ENCODE measurements at places on chromosomes 2 and 18.

- DNase-seq = no peak
Measured at GRCh38 chr2:235215248-235215647, 263.4 kb downstream of the SH3BP4 start.

- DNase-seq = no peak
Measured at GRCh38 chr18:24704946-24705630, 244.7 kb downstream of the HRH4 start.

DNA sequence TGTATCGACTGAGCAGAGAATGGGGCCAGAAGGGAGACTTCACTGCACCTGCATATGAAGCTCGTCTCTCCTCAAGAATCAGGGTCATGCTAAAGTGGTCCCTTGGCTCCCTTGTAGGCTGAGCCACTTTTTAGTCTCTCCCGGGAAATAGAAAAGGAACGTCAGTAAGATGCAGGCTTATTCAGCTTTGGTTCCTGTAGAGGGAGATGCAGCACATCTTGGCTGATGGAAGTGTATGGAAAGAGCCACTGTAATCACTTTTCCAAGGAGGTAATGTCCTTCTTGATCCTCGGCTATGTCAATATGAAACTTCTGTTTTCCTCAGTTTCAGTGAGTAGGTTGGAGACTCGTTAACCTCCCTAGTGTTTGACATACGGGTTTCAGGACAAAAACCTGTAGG lies 235.2 kb downstream of the GCA start:
- DNase-seq = no peak

DNA sequence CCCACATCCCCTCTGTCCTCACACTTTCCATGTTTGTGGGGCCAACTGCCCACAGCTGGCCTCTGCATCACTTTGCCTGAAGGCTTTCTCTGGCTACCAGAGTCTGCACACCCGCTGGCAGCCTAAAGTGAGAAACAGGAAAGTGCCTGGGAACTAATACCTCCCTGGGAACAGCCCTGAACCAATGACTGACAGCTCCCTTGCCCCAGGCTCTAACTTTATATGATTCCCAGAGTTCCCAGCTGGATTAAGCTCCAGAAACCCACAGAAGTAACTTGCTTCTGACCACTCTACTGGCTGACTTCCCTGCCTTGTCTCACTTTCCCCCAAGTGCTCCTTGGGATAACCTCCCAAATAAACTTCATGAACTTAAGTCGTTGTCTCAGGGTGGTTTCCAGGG lies 159.6 kb upstream of the LMAN1 start:
- DNase-seq = no peak

GRCh38 chr2:27126252-27126710 lies 2.7 kb downstream of the ABHD1 start:
- no peak for DNase-seq

DNA sequence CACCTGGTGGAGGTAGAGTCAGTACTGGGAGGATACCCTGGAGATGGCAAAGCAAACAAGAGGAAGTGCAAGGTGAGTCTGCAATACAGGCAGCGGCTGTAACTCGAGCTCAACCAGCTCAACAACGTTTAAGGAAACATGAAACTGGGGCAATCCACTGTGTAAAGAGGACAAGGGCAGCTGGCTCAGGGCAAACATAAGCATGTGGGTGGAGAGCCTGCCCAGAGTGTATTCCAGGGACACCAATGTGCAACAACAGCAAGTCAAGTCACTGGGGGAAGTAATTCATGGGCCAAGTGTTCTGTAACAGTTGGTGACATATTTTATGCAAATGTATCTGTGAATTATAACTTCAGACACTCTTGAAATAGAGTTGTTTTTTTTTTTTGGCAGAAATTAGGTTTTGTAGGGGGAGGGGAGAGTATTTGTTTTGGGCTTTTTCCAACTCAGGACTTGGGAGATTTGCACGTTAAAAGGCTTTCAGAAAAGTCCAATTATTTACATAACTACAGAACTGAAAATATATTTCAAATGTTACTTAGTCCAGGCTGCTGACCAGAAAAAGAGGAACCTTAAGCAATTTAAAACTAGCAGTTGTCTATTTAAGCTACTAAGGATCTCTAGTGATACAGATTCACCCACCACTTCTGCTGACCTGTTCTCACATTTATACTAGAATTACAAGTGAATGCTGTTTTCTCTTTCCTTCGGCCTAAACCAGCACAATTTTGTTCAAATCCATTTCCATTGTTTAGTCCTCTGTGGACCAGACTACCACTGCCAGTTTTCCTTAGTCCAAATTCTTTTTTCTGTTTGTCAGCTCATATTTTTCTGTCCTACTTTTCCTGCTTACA lies 18.6 kb downstream of the NRXN1 start:
- DNase-seq = no peak

DNA sequence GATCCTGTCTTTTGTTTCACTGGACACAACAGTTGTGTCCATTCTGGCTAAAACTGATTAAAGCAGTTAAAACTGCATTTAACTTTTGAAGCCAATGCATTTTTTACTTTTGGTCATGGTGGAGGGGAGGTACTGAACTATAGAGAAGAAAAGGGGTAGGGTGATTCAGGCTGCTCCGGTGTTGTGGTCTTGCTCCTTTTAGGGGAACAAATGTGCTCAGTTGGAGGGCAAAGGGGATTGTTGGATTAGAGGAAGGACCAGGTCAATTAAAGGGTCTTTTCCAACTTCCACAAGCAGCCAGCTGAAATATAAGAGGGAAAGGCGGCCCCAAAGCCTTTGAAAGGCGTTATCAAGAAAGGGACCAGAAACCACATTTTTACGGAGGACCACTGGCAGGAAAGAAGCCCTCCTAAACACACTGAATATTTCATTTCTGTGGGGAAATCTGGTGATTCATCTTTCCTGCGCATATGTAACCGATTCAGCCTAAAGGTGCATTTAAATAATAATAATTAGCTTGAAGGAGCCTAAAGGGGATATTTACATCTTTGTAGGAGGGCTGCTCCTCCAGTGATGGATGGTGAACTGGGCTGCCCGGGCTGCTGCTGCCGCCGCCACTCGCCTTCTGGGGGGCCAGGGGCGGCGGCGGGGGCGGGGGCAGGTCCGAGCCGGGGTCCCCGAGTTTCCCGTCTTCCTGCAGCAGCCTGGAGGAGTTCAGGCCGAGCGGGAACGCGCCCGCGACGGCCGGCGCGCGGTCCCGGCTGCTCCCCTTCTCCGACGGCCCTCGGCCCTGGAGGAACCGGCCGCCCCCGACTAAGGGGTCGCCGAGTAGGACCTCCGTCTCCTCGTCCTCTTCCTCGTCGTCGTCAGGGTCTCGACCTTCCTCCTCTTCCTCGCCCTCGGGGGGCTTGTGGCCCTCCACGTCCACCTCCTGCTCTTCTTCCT lies 5.2 kb downstream of the SKOR2 start:
- DNase-seq = no peak

DNA sequence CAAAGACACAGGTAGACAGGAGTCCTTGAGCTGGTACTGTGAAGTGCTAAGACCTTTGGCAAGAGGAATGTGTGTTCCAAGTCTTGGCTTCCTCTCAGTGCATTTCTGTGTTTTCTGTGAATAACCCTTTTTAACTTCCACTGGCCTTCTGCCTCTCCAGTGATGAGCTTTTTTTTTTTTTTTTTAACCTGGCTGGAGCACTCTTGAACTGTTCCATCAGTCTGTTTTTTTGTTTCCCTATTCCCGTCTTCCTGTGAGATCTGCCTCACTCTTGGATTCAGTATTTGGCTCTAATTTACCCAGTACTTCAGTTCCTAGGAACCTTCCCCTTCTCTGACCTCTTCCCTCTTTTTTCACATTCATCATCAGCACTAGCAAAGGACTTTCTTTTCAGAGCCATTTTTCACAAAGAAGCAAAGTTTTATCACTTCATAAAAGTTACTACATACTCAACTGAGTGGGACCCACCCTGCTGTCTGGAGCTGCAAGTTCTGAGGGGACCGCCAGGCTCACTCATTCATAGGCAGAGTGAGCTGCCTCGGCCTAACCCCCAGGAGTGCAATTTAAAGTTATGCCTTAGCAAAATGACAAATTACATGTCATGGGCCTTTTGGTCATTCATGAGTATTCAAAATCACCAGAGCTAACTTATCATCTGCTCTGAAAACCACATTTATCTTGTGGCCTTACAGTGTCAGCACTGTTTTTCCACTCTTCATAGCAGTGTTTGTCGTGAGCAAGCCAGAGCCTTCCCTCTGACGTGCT lies 126.9 kb upstream of the DAPL1 start:
- no peak for DNase-seq

GRCh38 chr2:190810981-190811587 lies 69.5 kb upstream of the GLS start:
- no peak for DNase-seq

GRCh38 chr18:65750389-65751154 lies at the start of gene CDH7:
Gene CDH7, plus strand, starts transcription at chr18:65751012. Its CDS starts 11,831 bp downstream, at chr18:65762843.
- DNase-seq = no peak
